Spinal cord (tissue), 10 donors: ENCODE measurements at places on chromosomes 1 and 21. TPM values are rescaled to one million over a fixed set of nuclear protein-coding genes. Genes with fewer than 3 reads are reported as not detected.

UBXN10 gene
- total RNA-seq, result 9.8 TPM

HOOK1 gene
- 12.1 TPM for total RNA-seq

GRCh38 chr1:30706528-30706927, 16.9 kb downstream of the MATN1 start:
- no peaks in the 10 kb centered on the region for H3K27me3 ChIP-seq
- DNase-seq, result no peak
- no peak overlapping the region for H3K4me3 ChIP-seq
- no peak overlapping the region for H3K27ac ChIP-seq
- no peaks in the 10 kb centered on the region for H3K36me3 ChIP-seq

GRCh38 chr1:234647245-234647644, 37.3 kb upstream of the IRF2BP2 start:
- DNase-seq, result no peak
- H3K27me3 ChIP-seq, result no peaks in the 10 kb centered on the region
- no peak overlapping the region for H3K4me3 ChIP-seq
- H3K27ac ChIP-seq, result no peak overlapping the region

DNA sequence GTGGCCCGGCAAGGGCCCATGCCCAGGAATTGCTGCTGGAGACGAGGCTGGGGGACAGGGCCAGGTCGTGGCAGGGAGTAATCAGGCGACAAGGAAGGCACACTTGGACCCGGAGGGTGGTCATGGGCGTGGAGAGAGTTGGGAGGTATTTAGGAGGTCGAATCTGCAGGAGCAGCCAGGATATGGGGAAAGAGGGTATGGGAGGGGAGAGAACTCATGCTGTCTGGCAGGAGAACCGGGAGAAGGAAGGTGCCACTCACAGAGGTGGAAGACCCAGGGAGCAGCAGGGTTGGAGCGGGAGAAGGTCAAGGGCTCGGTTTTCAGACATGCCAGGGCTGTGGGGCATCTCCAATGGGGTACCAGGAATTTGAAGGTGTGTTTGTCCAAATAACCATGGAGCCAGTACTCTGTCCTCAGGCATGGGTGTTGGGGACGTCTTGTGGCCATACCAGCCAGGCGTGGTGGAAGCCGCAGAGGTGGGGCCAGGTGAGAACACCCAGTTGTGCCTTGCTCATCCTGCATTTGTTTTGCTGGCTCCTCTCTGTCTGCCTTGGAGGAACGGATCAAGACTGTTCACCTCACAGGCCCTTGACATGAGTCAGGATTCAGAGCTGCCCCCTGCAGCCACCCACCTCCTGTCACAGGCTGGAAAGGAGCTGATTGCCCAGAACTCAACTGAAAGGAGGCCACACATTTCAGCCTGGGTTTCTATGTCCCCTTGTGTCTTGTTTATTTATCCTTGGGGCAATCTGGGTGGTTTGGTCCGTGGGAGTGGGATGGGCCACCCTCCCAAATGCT, 111.6 kb downstream of the SPSB1 start:
- no peak overlapping the region for H3K4me3 ChIP-seq
- H3K27me3 ChIP-seq, result no peaks in the 10 kb centered on the region
- no peak overlapping the region for H3K27ac ChIP-seq
- no peaks in the 10 kb centered on the region for H3K36me3 ChIP-seq
- H3K4me1 ChIP-seq, result peaks cover 27% of the 10 kb centered on the region

ASTN1 gene
- 74.4 TPM for total RNA-seq

DNA sequence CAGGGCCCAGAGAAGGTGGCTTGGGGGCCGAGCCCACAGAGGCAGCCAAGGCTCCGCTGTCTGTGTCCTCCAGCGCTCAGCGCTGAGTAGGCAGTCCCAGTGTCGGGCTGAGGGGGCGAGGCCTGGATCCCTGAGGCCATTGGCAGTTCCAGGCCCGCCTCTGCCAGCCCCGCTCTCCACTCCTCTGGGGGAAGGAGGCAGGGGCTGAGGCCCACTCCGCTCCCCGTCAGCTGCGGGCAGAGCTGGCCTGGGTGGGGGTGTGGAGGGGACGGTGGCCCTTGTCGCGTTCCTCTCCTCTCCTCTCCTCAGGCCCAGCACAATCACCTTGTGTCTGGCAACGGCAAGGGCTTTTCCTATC, 132.8 kb downstream of the CASZ1 start:
- H3K27me3 ChIP-seq, result peaks cover 12% of the 10 kb centered on the region
- H3K27ac ChIP-seq, result peak overlapping the region; percentile 73
- H3K36me3 ChIP-seq, result peaks cover 48% of the 10 kb centered on the region

- H3K36me3 ChIP-seq, result peaks cover 97% of the 10 kb centered on the region
- H3K4me3 ChIP-seq, result no peak overlapping the region
- H3K27me3 ChIP-seq, result no peaks in the 10 kb centered on the region
- H3K27ac ChIP-seq, result no peak overlapping the region
- peaks cover 10% of the 10 kb centered on the region for H3K4me1 ChIP-seq
Measured at GRCh38 chr1:2181271-2181670, 13.3 kb downstream of the FAAP20 start.

- H3K4me3 ChIP-seq, result no peak overlapping the region
- no peaks in the 10 kb centered on the region for H3K36me3 ChIP-seq
- no peaks in the 10 kb centered on the region for H3K4me1 ChIP-seq
- H3K27me3 ChIP-seq, result no peaks in the 10 kb centered on the region
- DNase-seq, result no peak
Measured at GRCh38 chr1:164983023-164983650, 373.4 kb downstream of the LMX1A start.

IGSF9 gene
- 1.3 TPM for total RNA-seq

DNA sequence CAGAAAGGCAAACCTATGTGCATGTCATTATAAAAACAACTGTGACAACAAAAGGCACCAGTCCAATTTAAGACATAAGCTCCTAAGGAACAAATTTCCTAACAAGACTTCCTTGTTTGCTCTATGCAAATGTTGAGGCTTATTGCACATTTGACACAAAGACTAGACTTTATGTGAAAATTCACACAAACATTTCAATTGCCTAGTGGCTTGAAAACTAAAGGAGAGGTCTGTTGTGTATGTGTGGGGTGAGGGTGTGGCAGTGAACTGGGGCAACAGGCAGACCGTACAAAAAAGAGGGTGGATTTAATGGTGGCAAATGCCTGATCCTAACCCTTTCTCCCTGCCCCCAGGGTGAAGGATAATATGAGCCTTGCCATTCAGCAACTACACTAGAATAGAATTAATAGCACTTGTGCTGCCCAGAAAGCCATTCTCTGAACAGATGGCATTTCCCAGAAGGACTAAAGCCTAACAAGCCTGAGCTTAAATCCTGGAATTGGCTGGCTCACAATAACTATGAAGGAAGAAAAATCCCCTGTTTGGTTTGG, 73.9 kb downstream of the GLUL start:
- no peak overlapping the region for H3K4me3 ChIP-seq
- DNase-seq, result no peak
- no peaks in the 10 kb centered on the region for H3K27me3 ChIP-seq
- peak overlapping the region; percentile 30 for H3K27ac ChIP-seq
- H3K4me1 ChIP-seq, result no peaks in the 10 kb centered on the region
- H3K36me3 ChIP-seq, result no peaks in the 10 kb centered on the region

TFF2 gene
- not detected for total RNA-seq

GRCh38 chr1:92538413-92539061, 51.8 kb upstream of the GFI1 start:
- H3K27me3 ChIP-seq, result no peaks in the 10 kb centered on the region
- H3K36me3 ChIP-seq, result no peaks in the 10 kb centered on the region
- H3K4me3 ChIP-seq, result no peak overlapping the region
- no peaks in the 10 kb centered on the region for H3K4me1 ChIP-seq
- DNase-seq, result no peak

AVPR1B gene
- 0.50 TPM for total RNA-seq

DNA sequence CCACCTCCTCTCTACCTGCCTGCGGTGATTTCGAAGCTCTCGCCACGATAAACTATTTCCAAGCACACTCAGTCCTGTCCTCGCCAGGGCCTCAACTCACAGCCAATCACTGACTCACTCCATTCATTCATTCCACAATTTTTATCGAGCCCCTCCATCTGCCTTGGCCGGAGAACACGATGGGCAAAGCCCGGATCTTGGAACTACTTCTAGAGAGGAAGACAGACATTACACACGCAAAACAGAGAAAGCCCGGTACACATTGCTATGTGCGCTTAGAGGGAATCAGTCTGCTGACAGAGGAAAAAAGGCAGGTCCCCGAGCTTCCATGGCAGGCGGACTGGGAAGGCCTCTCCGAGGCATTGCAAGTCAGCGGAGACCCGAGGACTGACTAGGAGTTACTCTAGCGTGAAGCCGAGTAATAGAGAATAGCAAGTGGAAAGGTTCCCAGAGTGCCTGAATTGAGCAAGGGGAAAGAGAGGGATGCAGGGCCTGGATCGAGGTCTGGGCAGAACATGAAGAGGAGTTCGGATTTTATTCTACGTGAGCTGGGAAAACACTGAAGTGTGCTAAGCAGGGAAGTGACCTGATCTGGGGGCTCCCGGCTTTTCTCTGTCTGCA, 54.2 kb upstream of the DNAJC6 start:
- peak overlapping the region; percentile 17 for H3K27ac ChIP-seq
- H3K27me3 ChIP-seq, result no peaks in the 10 kb centered on the region
- peak overlapping the region; percentile 62 for H3K4me3 ChIP-seq
- DNase-seq, result peak; percentile 47
- peaks cover 8% of the 10 kb centered on the region for H3K4me1 ChIP-seq

DNA sequence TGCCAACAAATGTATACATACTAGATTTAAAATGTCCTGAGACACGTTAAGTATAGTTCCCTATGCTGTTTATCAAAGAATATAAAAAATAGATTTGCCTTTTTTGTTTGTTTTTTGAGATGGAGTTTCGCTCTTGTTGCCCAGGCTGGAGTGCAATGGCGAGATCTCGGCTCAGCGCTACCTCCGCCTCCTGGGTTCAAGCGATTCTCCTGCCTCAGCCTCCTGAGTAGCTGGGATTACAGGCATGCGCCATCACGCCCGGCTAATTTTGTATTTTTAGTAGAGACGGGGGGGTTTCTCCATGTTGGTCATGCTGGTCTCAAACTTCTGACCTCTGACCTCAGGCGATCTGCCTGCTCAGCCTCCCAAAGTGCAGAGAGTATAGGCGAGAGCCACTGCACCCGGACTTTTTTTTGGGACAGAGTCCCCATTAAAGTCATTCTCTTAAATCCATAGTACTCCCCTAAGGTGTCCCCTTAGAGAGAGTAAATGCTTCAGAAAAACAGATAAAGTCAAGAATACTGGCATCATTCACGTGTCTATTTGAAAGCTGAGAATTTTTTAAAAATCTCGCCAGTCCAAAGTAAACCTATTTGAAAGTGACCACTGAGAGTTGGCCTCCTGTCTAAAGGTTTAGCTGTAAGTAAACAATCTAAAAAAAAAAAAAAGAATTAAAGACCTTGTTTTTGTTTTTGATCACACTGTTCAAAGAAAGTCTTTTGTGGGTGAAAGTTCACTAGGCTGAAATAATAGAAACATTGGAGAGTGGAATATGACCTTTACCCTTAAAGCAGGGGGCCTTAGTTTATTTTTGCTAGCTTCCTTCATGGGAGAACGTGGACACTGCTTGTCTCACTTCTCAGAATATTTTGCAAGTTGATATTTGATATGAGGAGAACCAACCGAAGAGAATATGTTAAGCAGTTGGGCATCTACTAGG, 48.0 kb upstream of the SLC16A1 start:
- H3K4me1 ChIP-seq, result no peaks in the 10 kb centered on the region
- peak; percentile 44 for DNase-seq
- H3K27ac ChIP-seq, result no peak overlapping the region
- H3K36me3 ChIP-seq, result peaks cover 3% of the 10 kb centered on the region

- peaks cover 18% of the 10 kb centered on the region for H3K4me1 ChIP-seq
- H3K4me3 ChIP-seq, result no peak overlapping the region
- H3K36me3 ChIP-seq, result no peaks in the 10 kb centered on the region
- DNase-seq, result no peak
- H3K27ac ChIP-seq, result no peak overlapping the region
Measured at GRCh38 chr1:205536759-205537361, 32.4 kb downstream of the CDK18 start.

GRCh38 chr1:90809996-90810395, 92.9 kb upstream of the BARHL2 start:
- DNase-seq, result no peak
- no peak overlapping the region for H3K27ac ChIP-seq
- no peaks in the 10 kb centered on the region for H3K27me3 ChIP-seq

KCNA3 gene
- total RNA-seq, result 4.0 TPM

MIGA1 gene
- total RNA-seq, result 21.9 TPM

GRCh38 chr1:171622152-171622462, at the start of gene MYOCOS:
TSS of gene MYOCOS (plus strand) at chr1:171622243. CDS start at chr1:171623884, 1,641 bp downstream.
- no peaks in the 10 kb centered on the region for H3K36me3 ChIP-seq
- H3K4me3 ChIP-seq, result no peak within 1 kb of the TSS
- DNase-seq, result no peak
- H3K4me1 ChIP-seq, result no peaks in the 10 kb centered on the region

GRCh38 chr1:100445565-100445964, 92.4 kb upstream of the GPR88 start:
- H3K27me3 ChIP-seq, result no peaks in the 10 kb centered on the region
- H3K4me1 ChIP-seq, result no peaks in the 10 kb centered on the region
- H3K4me3 ChIP-seq, result no peak overlapping the region
- H3K36me3 ChIP-seq, result no peaks in the 10 kb centered on the region

PPM1J gene
- total RNA-seq, result 2.2 TPM

KCNK2 gene
- total RNA-seq, result 70.4 TPM

DNA sequence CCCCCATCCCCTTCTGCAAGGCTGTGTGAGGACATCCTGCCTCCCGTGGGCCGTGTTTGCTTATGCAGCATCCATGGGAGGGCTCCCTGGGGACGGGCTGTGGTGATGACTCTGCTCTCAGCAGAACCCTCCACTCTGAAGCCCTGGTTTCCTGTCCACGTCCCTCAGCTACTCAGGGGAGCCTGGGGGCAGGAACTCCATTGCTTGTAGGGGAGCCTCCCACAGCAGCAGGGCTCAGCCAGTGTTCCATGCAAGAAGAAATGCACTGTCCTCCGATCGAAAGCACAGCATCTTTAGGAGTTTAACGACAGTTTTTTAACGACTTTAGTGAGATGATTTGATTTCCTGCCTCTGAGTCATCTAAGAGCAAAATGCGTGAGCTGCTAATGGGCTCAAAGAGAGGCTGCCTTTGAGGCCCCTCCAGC, 8.3 kb upstream of the KCNAB2 start:
- no peaks in the 10 kb centered on the region for H3K27me3 ChIP-seq
- peaks cover 20% of the 10 kb centered on the region for H3K36me3 ChIP-seq
- no peak for DNase-seq
- H3K4me3 ChIP-seq, result no peak overlapping the region
- no peak overlapping the region for H3K27ac ChIP-seq

KLF17 gene
- 0.69 TPM for total RNA-seq

GRCh38 chr1:65613884-65614283, 178.8 kb upstream of the PDE4B start:
- H3K36me3 ChIP-seq, result no peaks in the 10 kb centered on the region
- H3K4me3 ChIP-seq, result no peak overlapping the region
- no peak overlapping the region for H3K27ac ChIP-seq

PTPRF gene
- 78.1 TPM for total RNA-seq

GRCh38 chr1:39752703-39753102, 14.0 kb downstream of the PPIE start:
- no peaks in the 10 kb centered on the region for H3K27me3 ChIP-seq
- H3K27ac ChIP-seq, result no peak overlapping the region
- H3K4me3 ChIP-seq, result no peak overlapping the region
- peaks cover 71% of the 10 kb centered on the region for H3K36me3 ChIP-seq
- H3K4me1 ChIP-seq, result no peaks in the 10 kb centered on the region

- H3K27ac ChIP-seq, result no peak overlapping the region
- no peaks in the 10 kb centered on the region for H3K27me3 ChIP-seq
- no peak for DNase-seq
Measured at GRCh38 chr1:193614817-193615216, 428.4 kb upstream of the B3GALT2 start.
